ENCODE measurements at places on chromosomes 5 and 9.

DNA sequence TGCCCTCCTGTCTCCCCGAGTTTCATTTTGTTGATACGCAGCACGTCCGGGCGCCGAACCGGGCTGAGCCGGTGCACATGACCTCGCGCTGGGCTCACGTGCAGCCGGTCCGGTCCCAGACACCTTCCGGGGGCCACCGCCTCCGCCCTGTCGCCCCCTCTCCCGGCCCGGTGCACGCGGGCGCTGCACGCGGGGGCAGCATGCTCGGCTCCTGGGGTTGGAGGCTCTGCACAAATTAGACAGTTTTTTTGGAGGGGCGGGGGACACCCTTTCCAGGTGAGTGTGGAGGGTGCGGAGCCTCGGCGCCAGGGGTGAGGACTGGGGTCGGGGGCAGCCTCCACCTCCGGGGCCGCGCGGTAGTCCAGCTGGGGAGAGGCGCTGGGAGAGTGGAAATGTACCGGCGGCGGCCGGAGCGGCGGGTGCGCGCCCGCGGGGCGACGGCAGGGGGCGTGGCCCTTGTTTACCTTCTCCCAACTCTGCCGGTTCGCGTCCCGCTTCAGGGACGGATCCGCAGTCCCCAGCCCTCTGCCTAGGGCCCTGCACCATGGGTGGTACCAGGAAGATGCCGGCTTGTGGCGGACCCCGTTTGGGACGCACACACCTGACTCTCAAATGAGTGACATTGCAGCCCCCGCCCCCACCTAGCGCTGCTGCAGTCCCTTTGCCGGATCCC lies 1.1 kb downstream of the JADE2 start:
- H3K4me3 ChIP-seq = peak overlapping the region; percentile 86
- H3K36me3 ChIP-seq = no peaks in the 10 kb centered on the region
- peak overlapping the region; percentile 94 for H3K27ac ChIP-seq
- peak; percentile 93 for DNase-seq

- H3K4me3 ChIP-seq = no peak overlapping the region
- no peaks in the 10 kb centered on the region for H3K27me3 ChIP-seq
- no peak overlapping the region for H3K27ac ChIP-seq
- no peaks in the 10 kb centered on the region for H3K36me3 ChIP-seq
- H3K4me1 ChIP-seq = peaks cover 5% of the 10 kb centered on the region
- DNase-seq = no peak
Observed at GRCh38 chr9:69190863-69191181, 16.7 kb downstream of the TJP2 start.

DNA sequence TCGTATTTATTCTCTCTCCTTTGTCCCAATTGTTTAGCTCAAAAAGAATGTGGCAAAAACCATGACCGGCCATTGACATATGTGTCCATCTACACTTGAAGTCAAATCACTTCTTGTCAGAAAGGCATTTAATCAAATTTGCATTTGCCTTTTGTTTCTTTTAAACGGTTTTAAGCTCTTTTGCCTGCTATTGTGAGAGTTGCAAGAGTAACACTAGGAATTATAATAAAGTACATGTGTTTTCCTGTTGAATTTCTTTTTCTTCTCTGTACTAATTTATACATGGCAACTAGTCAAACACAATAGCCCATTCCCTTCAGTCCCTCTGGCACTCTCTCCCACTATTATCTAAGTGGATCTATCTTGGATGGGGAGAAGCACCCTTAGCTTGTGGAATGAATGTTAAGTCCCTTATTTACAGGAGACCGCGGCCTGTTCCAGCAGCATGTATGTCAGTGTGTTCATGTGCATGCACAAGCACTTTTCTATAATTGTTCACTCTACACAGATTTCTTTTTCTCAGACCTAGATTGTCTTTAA lies 3.2 kb downstream of the ADAMTSL1 start:
- no peaks in the 10 kb centered on the region for H3K27me3 ChIP-seq
- no peak for DNase-seq
- peak overlapping the region; percentile 63 for H3K27ac ChIP-seq
- no peak overlapping the region for H3K4me3 ChIP-seq
- peaks cover 4% of the 10 kb centered on the region for H3K4me1 ChIP-seq

DNA sequence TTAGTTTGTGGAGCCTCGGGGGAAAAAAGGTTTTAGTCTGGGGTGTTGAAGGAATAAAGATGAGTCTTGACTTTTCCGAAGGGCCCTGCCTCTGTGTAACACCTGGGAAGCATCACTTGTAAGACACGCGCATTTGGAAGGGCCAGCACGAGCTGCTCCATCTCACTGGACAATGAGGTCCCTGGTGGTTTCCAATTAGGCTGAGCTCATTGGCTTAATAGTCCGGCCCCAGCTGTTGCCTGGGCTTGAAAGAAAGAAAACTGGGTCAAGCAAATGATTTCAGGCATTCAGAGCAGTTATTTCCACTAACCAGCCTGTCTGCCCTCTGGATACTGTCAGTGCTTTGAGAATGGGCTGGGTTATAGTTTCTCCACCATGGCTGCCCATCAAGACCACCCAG lies 64.5 kb downstream of the NSUN2 start:
- no peaks in the 10 kb centered on the region for H3K4me1 ChIP-seq
- no peaks in the 10 kb centered on the region for H3K36me3 ChIP-seq
- no peak for DNase-seq
- no peaks in the 10 kb centered on the region for H3K27me3 ChIP-seq
- H3K4me3 ChIP-seq = no peak overlapping the region

GRCh38 chr9:114655689-114656088 lies 1.9 kb downstream of the TEX53 start:
- no peak overlapping the region for H3K27ac ChIP-seq
- no peaks in the 10 kb centered on the region for H3K36me3 ChIP-seq
- no peaks in the 10 kb centered on the region for H3K4me1 ChIP-seq
- DNase-seq = no peak

DNA sequence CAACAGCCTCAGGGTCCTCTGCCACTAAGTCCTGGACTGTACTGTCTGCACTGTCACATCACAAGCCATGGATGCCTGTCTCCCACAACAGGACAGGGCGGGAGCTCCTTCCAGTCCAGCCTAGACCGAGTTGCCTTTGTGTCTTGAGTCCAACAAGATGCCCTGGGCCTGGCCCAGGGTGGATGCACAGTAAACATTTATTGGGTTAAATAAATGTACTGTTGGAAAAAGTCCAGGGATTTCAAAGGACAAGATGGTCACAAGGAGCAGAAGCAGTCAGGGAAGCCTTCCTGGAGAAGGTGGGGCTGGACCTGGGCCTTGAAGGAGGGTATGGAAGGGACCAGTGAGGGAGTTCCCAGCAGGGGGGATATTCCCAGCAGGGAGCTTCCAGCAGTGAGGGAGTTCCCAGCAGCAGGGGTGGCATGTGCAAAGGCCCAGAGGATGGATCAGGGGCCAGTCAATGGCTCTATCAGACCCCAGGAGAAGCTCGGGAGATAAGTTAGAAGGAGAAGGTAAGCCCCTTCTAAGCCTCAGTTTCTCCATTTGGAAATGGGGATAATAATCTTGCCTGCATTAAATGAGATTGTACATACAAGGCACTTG lies 72.7 kb upstream of the NEURL1B start:
- H3K36me3 ChIP-seq = no peaks in the 10 kb centered on the region
- H3K27me3 ChIP-seq = no peaks in the 10 kb centered on the region
- no peak overlapping the region for H3K27ac ChIP-seq
- no peak overlapping the region for H3K4me3 ChIP-seq
- DNase-seq = peak; percentile 36
- no peaks in the 10 kb centered on the region for H3K4me1 ChIP-seq

- H3K27me3 ChIP-seq = no peaks in the 10 kb centered on the region
- H3K4me3 ChIP-seq = peak overlapping the region; percentile 92
- peaks cover 26% of the 10 kb centered on the region for H3K4me1 ChIP-seq
- peak overlapping the region; percentile 69 for H3K27ac ChIP-seq
Observed at GRCh38 chr9:122090981-122091380, 2.1 kb downstream of the TTLL11 start.

DNA sequence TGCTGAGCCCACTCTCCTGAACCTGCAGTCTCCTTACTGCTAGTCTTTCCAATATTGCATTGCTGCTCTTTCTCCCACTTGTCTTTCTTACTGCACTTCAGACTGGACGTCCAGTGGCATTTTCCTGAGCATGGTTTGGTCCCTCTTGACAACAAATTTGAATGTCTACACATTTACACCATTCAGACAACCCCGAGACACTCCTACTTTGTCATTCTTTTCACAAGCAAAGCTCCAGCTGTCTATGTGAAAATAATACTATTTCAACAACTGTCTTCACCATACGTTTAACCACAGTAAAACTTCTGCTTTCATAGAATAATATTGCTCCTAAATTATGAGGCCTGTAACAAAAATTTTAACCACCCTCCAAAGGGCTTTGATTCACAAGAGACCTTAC lies 10.4 kb upstream of the APTX start:
- H3K4me3 ChIP-seq = no peak overlapping the region
- no peak for DNase-seq
- H3K27ac ChIP-seq = no peak overlapping the region

DNA sequence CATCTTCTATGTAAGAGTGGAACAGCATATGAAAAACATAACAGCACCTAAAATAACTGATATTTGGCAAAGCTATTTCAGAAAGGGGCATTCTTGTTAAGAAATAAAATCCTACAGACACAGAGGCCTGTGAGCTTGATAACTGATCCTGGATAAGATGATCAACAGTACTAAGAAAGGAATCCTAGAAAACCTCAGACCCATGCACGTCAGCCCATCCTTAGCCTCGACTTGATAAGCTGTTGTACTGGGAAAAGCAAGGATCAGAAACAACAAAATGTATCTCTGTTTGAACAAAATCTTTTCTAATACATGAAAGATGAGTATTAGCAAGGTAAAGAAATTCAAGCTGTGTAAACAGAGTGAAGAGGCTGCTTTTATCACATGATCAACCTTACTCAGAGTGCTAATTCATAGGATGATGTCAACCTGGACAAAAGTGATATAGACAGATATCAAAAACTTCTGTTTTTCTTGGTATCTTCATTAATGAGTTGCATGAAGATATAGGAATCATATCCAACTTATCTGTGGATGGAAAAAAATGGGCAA lies 15.2 kb downstream of the LIFR start:
- H3K36me3 ChIP-seq = no peaks in the 10 kb centered on the region
- no peak overlapping the region for H3K4me3 ChIP-seq
- no peak for DNase-seq
- H3K27ac ChIP-seq = peak overlapping the region; percentile 4
- no peaks in the 10 kb centered on the region for H3K27me3 ChIP-seq

DNA sequence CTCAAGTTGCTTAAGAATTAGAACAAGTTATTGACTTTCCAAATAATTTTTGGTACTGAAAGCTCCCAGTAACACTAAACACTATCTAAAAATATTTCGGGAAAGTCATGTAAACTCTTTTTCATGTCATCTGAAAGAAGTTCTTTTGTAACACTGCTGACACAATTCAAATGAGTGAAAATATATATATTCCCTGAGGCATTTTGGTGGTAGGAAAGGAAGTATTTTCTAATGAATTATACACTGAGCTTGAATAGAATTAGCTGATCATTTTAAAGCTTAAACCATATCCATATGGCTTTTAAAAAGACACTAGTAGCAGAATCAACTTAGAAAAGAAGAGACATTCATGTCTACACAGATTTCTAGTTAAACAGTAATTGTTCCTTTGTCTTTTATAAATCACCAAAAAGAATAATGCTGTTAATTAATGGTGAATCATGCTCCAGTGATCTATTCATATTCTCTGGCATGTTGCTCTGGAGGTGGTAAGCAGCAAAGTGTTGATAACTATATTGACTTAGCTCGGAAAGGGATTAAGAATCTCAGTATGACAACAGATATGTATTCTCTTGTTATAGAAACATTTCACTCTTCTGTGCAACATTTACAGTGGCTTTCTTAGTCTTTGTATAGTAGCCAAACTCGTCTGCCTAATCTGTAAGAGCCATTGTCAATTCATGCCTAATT lies 27.4 kb upstream of the RFX3 start:
- H3K4me3 ChIP-seq = no peak overlapping the region
- no peak overlapping the region for H3K27ac ChIP-seq
- no peak for DNase-seq

DNA sequence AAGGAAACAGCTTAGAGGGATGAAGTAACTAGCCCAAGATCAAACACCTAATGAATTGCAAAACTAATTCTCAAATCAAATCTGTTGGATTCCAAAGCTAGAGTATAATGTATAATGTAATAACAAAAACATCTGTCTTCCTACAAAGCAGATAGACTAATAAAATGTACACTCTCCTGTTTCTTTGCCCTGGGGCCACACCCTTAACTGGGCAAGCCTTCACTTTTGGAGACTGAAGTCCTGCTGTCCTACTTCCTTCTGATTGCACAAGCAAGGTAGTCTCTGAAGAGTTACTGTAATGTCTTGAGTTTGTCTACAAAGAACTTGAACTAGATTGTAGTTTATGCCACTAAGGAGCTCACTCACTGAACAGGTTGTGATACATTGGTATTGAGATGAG lies 2.5 kb downstream of the TTC1 start:
- no peaks in the 10 kb centered on the region for H3K36me3 ChIP-seq
- H3K4me3 ChIP-seq = no peak overlapping the region
- DNase-seq = no peak
- H3K4me1 ChIP-seq = no peaks in the 10 kb centered on the region
- no peaks in the 10 kb centered on the region for H3K27me3 ChIP-seq

- no peaks in the 10 kb centered on the region for H3K27me3 ChIP-seq
- DNase-seq = no peak
- H3K36me3 ChIP-seq = no peaks in the 10 kb centered on the region
Observed at GRCh38 chr5:25707093-25707492, 1062.3 kb upstream of the CDH10 start.

DNA sequence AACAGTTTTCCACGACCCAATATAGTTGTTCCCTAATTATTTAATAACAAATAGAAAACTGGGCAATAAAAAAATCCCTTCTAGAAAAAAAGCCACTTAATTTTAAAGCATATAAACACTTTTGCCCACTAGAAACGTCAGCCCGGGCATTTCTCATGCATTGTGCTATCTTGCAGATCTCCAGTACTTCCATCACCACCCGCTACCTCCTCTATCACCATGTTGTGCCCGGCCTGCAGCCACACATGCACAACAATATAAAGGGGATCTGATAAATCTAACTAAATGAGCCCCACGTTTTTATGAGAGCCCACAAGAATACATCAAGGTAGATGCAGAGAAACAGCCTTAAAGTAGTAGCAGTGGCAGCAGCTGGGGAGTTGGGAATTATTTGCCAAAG lies 272.7 kb downstream of the MLLT3 start:
- H3K27me3 ChIP-seq = no peaks in the 10 kb centered on the region
- no peak overlapping the region for H3K27ac ChIP-seq
- DNase-seq = no peak
- peaks cover under 1% of the 10 kb centered on the region for H3K4me1 ChIP-seq
- H3K4me3 ChIP-seq = no peak overlapping the region
- H3K36me3 ChIP-seq = peaks cover 3% of the 10 kb centered on the region
